ENCODE measurements at places on chromosomes 12 and 14.

- DNase-seq = no peak
These were observed 225.1 kb downstream of the BCAT1 start for GRCh38 chr12:24723759-24724158.

GRCh38 chr12:46370380-46370734 is 2.2 kb downstream of the SLC38A2 start:
- no peak for DNase-seq

- DNase-seq = no peak
These were observed 14.9 kb upstream of the COX6A1 start for GRCh38 chr12:120422892-120423456.

GRCh38 chr12:65911321-65911720 is 87.0 kb downstream of the HMGA2 start:
- DNase-seq = peak; percentile 74
